ENCODE measurements at places on chromosomes 6 and 20. TPM values are rescaled to one million over a fixed set of nuclear protein-coding genes. Genes with fewer than 3 reads are reported as not detected.

SYNDIG1 gene
- total RNA-seq = not detected

SNHG17 gene
- 50.3 TPM for total RNA-seq

RUNX2 gene
- total RNA-seq = 0.61 TPM

DNA sequence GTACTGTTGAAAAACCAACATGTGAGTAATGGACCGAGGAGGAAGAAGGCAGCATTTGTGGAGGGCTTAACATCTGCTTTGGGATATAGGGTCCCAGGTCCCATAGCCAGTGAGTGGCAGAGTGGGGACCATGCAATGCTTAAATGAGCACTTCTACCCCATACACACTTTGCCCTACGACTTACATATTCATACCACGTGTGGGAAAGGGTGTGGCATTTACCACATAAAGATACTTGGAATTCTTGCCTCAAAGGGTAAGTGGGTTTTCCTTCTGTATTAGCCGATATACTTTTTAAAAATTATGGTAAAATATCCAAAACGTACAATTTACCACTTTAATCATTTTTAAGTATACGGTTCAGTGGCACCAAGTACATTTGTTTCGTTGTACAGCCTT is 199.3 kb downstream of the BACH2 start:
- no peak for DNase-seq

DNA sequence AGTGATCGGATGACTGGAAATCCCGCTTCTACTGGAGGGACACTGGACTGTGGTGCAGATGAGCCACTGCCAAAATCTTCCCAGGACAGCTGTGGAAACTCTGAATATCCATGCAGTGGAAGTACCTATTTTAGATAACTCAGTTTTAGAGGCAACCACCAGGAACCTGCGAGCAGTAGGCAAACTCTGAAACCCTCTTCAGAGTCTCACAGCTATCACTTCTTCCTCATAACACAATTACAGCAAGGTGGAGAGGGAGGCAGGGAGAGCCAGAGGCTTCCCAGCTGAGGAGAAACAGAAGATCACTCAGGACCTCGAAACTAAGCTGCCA is 322.8 kb upstream of the NT5E start:
- no peak for DNase-seq

DNA sequence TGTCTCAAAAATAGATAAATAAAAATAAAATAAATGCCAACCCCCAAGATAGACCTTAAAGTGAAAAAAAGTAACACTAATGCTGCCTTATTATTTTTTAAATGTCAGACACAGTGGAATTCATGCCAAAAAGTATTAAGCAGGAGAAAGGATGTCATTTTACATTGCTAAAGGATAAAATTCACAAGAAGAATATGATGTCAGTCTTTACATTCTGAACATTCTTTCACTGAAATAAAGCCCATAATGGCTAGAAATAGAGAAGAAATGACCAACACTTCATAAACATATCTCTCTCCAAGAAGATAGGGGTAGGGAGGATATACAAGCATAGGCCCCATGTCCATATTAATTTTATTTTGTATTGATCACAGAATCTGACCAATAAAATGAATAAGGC is 47.4 kb downstream of the SLC23A2 start:
- DNase-seq = no peak

- no peak for DNase-seq
These were observed 303.5 kb upstream of the RNF24 start for GRCh38 chr20:4318891-4319290.

DNA sequence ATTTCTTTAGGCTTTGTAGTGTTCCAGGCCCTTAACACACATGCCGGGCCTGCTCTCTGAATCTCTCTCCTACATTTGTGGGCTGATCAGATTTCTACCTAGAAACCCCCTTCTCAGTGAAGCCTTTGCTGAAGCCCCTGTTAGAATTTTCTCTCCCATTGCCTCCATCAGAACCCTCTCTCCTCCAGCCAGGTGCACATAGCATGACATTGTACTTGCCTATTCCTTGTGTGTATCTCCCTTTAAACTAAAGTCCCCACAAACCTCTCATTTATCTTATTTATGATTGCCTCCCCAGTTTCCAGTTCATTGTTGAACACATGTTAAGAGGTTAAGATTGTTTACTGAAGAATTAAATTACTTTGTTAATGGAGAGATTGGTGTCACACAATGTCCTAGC is 325.5 kb upstream of the CITED2 start:
- DNase-seq = no peak

DNA sequence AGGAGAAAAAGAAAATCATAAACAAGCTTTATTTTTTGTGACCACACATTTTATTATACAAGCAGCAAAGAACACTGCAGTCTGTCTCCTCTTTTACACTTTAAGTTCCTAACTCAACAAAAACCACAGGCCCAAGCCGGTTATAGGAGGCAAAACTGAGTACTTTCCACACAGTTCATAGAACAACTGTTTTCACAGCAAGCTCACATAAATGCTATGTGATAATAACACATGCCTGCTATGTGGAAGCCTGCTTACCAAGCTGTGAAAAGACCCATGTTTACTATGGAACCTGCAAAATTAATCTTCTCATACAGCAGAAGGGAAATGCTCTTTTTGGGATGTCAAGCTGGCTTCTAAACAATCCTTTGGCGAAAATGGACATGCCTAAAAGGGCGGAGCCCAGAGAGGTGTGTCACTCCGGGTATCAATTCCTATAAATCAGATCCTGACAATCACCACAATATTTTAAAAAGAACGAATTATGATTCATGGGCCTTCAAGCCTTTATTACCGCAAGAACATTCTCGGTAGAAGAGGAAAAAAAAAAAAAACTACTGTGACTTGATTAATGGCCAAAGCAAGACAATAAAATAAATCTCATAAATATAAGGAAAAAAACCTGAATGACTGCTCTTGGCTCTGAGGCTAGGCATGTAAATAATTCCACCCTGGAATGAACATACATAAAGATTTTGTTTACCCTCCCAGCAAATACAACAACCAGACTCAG is 2.6 kb downstream of the TRERF1 start:
- DNase-seq = no peak

DNA sequence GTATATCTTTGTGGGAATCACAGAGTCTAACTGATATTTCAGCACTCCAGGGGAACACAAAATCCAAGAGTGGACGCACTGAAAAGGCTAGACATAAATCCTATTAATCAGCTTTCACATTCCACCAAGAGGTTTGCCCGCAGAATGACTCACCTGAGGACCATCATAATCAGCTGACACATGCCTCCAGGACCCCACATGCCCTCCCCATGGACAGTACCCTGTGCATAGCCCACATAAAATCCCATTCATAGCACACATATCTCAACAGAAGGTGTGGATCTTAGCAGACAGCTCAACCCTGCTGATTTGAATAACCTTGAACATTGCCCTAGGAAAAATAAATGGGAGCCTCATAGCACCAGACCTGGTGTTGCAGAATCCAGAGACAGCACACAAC is 246.8 kb upstream of the TENT5A start:
- DNase-seq = no peak

GRCh38 chr6:24721461-24722215 is 2.7 kb upstream of the C6orf62 start:
- no peak for DNase-seq

GRCh38 chr6:53643481-53643965 is 22.0 kb downstream of the KLHL31 start:
- no peak for DNase-seq

DNA sequence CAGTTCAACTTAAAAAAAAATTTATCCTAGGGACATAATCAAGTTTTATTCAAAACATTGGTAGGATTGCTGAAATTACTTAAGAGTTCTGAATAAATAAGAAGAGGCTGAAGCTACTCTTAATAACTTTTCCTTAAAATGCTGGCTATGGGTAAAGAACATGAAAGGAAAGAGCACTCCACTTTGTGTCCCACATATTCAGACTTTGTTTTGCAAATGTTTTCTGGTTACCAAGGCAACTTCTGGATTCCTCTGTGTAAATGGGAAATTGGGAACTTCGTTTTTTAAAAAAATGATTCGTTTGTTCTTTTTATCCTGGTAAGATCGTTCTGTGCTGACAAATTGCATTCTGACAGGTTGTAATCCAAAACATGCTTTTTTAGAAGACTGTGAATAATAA is 115.0 kb downstream of the KIF6 start:
- DNase-seq = no peak
